Germinal center (tissue), 1 donor: ENCODE measurements at places on chromosomes 13 and 19.

- DNase-seq: no peak
Measured at GRCh38 chr13:50955798-50956197, 46.2 kb downstream of the RNASEH2B start.

- DNase-seq: no peak
Measured at GRCh38 chr13:99989276-99990125, 7.9 kb downstream of the ZIC2 start.

GRCh38 chr13:40488869-40489391 lies 177.5 kb downstream of the FOXO1 start:
- no peak for DNase-seq

DNA sequence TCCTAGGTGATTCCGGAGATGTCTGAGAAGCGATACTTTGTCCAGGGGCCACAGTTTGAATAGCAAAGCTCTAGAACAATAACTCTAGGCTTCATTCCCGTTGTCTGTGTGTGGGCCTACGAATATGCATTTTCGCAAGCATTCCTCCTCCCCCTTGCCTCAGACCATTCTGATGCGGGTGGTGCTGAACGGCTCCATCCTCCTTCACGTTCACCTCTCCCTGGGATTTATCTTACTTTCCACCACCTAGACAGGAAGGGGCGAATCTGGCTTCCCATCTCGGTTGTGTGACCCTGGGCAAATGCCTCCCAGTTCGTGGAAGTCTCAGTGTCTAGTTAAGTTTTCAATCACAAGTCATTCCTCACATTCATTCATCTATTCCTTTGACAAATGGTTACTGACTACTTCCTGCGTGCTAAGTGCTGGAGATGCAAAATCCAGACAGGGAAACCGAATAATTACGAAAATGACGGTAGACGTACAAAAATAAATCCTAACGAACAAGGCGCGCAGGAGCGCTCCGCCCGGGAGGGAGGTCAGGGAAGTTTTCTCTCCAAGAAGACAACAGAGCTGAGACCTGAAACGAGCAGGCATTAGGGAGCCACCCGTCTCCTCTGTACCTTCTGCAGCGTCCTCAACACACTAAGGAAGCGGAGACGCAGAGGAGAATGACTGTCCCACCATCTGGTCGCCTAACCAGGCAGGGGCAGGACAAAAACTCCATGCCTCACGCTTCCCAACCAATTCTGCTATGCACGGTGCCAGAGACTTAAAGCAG lies 1.3 kb upstream of the CNOT3 start:
- DNase-seq: no peak

DNA sequence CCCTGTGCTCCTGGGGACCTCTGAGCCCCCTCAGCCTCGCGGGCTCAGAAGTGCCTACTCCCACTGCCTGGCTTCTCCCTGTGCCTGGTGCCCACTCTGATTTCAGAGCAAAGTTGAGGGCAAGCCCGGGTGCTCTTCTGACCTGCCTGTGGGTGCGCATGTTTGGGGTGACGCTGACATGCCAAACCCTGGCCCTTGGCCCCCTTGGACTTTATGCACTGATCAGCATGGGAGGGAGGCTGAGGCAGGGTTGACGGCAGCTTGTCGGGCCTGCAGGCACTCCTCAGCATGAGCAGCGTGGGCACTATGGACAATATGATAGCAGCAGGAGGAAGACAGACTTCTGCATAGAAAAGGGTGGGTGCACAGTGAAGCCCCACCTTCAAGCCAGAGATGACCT lies 279.3 kb upstream of the KLF12 start:
- DNase-seq: no peak

DNA sequence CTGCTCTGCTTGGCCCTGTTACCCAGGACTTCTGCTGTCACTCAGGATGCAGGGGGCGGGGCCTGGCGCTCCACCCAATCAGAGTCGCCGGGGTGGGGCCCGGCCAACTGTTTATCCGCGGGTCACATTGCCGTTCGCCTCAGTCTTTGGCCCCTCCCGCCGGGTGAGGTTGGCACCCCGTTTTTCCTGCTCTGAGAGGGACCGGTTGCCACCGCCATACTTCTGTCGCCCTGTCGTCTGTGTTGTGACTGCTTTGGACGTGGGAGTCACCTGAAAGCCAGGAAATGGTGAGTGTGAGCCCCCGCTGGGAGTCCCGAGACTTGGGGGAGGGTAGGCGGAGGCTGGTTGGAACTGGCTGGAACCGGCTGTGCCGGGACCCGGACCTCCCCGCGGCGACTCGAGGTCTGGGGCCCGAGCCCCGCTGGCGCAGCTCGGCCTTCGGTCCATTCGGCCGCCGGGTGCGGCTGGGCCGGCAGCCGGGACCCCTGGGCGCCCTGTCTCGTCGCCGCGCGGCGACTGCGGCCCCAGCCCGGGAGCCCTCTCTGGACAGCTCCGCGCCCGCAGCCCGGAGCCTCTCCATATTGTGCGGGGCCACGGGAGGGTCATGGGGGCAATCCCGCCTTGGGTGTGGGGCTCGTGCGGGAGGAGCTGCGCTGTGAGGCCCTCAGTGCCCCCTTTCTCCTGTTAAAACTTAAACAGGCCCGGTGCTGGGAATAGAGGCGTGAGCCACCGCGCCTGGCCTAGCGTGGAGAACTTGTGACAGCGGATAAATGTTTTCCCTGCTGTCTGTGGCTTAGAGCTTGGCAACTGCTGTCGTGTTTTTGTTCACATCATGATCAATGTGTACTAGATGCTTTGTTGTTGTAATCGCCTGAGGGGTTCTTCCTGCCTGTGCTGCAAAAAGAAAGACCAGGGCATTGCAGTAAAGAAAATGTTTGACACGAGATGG lies at the start of gene ZNF844:
Gene ZNF844 (plus strand): TSS at position 142 of the 949 bp plus-strand sequence. CDS start 143 bp downstream, at position 285.
- peak; percentile 95 for DNase-seq

- DNase-seq: no peak
Measured at GRCh38 chr13:24226762-24227161, 66.2 kb downstream of the SPATA13 start.

DNA sequence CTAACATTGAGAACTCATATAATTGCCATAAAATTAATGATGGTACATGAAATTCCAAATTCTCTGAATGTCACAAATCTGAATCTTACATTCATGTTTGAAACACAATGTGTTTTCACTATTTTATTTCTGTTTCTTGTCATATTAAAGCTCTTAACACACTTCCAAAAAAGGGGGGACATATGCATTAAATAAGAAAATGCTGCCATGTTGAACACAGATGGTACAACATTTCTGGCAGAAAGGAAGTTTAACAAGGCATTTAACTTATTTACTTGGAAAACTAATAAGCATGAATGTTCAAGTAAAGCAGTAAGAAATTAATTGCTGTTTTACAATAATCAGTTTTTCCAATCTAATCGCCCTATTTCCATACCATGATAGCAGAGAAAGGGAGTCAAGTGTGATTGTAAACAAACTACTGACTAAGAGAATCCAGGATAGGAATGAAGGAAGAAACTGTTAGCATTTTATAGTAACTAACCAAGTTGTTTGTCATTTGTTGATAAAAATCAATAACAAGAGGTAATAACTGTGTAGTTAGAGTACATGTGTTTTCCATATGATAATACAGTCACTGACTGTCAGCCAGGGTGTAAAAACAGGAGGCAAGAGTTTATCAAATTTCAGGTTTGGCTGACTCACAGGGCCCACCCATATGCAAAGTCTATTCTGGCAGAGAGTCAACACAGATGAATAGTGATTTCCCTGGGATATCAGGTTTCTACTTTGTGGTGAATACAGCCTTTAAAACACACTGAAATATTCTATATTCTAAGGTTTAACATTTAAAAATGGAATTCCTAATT lies 5.7 kb upstream of the FOXO1 start:
- no peak for DNase-seq

DNA sequence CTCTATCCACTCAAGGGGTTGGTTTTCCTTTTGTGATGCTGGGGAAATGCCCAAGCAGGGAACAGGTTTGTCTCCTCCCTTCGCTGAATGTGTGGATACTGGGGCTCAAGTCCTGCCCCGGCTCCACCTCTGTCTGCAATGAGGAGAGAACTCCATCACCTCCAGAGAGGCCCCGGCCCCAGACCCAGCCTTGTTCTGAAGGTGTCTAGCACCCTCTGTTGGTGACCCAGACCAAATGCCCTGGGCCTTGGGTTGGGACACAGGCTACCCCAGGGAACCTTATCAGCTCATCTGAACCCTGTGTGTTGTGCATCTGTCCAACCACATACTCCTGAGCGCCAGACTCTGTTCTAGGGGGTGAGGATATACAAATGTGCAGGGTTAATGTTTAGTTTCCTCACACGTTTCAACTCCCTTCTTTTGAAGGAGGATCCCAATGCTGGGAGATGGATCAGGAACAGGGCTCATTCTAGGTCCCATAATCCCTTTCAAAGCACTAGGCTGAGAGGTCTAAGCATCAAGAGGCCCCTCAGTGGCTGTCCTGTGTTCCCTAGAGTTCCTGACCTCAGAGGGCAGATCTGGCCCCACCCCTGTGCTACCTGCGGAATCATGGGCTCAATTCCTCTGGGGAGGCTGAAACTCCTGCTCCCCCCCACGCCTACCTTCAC lies 112.5 kb upstream of the SLC7A1 start:
- DNase-seq: peak; percentile 33

- no peak for DNase-seq
Measured at GRCh38 chr13:111912991-111913760, 153.8 kb upstream of the SOX1 start.

DNA sequence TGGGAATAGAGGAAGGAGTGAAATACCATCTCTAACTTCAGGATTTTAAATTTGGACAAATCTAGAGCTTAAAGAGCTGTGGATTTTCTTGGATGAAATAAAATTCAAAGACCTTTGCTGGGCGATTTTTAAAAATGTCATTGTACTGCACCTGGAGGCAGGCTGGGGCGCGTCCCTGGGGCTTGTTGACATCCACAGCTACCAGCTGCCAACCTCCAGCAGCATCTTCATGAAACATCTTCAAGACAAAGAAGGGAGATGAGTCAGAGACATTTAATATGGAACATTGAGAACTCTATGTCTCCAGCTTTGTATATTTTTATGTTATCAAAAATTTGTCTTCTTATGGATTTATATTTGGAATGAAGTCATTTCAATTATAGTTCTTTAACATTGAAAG lies 132.5 kb downstream of the NALCN start:
- DNase-seq: no peak
